ENCODE measurements at places on chromosomes 1 and 21.

- DNase-seq: peak; percentile 76
Observed at GRCh38 chr1:78114034-78114956, 68.5 kb downstream of the GIPC2 start.

- DNase-seq: peak; percentile 97
Observed at GRCh38 chr1:43199093-43199726, 27.1 kb downstream of the CFAP57 start.

- DNase-seq: no peak
Observed at GRCh38 chr1:232282498-232282897, 347.4 kb downstream of the SIPA1L2 start.

- no peak for DNase-seq
Observed at GRCh38 chr1:145827966-145828365, 4.0 kb downstream of the POLR3C start.

DNA sequence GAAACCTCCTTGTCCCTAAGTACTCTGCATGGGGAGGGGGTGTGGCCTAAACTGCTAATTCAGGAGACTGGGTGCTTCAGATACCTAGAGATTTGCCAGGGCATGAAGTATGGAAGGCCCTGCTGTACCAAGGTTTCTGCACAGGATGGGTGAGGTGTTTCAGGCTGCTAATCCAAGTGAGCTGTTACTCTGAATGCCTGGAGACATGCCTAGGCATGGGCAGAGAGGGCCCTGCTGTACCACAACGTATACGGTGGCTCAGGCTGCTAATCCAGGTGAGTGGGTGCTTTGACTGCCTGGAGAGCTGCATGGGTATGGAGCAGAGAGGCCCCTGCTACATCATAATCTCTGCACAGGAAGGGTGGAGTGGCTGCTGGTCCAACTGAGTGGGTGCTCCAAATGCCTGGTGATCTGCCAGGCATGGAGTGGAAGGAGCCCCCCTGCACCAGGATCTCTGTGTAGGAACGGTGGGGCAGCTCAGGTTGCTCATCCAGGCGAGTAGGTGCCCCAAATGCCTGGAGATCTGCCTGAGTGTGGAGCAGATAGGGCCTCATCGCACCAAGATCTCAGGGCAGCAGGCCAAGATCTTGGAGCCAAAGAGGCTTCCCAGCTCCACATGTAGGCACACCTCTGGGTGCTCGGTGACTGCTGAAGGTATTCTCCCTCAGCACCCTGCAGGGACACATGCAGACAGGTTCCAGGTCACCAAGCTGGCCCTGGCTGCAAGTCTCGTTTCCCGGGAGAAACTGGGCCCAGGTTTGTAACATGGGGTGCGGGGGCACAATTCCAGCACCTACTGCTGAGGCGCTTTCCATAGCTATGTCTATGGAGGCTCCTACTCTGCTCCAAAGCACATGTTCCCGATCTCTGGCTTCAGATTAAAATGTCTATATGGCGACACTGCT lies 252.5 kb upstream of the PLXNA2 start:
- DNase-seq: no peak

Measured in NCI-H2029 treated with DMSO at 0.1 percent for 48 hours (cell line).